ENCODE measurements at places on chromosomes 13 and 19.

DNA sequence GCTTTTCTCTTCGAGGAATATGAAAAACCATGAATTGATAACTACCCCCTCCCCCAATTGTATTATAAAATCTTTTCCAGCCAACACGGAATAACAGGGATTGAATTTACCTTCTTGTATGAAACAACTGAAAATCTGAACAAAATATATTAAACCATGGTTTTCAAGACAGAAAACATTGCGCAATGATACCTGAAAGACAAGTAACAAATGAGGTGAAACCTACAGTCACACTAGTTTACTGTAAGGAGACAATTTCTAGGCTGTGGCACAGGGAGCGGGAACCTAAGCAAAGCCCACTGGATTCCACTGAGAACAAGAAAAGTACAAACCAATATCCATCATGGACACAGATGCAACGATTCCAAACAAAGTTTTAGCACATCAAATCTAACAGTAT is 53.4 kb downstream of the ZNF283 start:
- DNase-seq, result no peak

DNA sequence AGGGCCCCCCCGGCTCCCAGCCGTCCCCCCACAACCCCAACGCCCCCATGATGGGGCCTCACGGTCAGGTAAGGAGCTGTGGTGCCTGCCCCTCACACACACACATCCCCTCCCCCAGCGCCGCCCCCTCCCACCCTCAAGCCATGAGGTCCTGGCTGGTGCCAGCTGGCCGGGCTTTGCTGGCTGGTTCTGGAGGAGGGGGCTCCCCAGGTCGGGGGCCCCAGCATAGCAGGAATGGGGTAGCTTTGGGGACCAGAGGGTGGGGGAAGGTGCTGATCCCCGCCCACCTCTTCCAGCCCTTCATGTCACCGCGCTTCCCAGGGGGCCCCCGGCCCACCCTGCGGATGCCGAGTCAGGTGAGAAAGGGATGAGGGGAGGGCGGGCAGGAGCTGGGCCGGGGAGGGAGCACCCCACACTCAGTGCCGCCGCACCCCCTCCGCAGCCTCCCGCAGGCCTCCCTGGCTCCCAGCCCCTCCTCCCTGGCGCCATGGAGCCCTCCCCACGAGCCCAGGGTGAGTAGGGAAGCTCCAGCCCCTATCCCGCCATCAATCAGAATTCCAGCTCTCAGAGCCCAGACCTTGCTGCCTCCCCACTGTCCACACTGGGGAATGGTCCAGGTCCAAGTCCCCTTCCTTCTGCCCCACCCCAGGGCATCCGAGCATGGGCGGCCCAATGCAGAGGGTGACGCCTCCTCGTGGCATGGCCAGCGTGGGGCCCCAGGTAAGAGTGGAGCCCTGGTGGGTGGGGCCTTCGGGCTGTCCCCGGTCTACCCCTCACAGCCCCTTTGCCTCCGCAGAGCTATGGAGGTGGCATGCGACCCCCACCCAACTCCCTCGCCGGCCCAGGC is 6.4 kb downstream of the ISYNA1 start:
- no peak for DNase-seq

DNA sequence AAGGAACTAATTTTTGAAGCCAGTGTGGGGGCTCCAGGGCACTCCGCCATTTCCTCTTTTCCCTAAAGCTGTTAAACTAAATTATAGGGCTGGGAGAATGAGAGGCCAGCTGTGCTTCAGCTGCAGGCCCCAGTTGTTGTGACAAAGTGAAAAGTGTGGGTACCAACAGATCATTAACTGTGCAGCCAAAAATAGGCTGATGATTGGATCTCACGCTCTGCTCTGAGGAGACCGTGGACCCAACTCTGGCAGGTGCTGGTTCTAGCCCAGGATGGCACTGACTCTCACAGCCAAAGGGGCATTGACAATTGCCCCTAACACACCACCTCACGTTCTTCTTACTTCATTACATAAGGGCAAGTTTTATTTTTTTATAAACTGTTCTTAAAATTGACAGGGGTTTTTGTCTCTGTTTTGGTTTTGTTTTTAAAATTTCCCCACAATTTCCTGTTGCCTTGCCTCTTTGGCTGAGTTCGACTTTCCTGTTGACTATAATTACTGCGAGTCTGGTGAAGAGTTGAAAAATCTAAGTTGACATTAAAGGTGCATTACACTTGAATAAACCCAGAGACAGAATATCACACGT is 391.0 kb downstream of the FGF9 start:
- no peak for DNase-seq

DNA sequence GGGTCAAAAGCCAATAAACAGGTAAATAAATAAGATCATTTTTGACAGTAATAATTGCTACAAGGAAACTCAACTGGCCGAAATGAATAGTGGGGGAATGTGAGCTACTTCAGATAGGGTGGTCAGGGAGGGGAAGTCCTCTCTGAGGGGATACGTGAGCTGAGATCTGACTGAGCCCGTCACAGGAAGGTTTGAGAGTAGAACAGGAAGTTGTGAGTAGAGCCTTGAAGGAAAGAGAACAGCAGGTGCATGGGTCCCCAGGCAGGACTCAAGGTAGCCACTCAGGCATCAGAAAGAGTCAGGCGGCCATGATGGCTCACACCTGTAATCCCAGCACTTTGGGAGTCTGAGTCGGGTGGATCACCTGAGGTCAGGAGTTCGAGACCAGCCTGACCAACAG is 6.3 kb downstream of the IRGQ start:
- no peak for DNase-seq

DNA sequence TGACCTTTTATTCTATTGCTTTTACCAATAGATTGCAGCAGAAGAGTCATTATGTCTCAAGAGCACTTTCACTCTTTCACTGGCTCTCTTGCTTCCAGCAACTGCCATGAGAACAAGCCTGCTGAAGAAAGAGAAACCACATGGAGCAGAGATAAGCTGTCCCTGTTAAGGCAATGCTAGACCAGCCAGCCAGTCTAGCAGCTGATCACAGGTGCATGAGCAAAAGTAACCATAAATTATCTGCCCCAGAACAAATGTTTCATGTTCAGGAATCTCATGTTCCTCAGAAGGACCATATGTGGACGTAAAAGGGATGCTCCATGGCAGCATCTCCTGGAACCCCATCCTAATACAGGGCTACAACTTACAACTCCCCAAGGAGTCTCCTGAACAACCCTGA is 20.4 kb upstream of the DCLK1 start:
- DNase-seq, result no peak
